ENCODE measurements at places on chromosomes 12 and 14. TPM values are rescaled to one million over a fixed set of nuclear protein-coding genes. Genes with fewer than 3 reads are reported as not detected.

Gene LRRC10
- not detected for total RNA-seq

Gene RNF212B
- not detected for total RNA-seq

Gene STXBP6
- 28.0 TPM for total RNA-seq

Gene ANG
- 1.2 TPM for total RNA-seq

Gene RDH16
- total RNA-seq, result 0.49 TPM
